ENCODE measurements at places on chromosomes 12 and 14.

GRCh38 chr14:37594971-37595808, at the start of the genes FOXA1 and TTC6:
FOXA1 (minus strand) TSS chr14:37595249; CDS start chr14:37594972, 277 bp downstream.
TTC6 (plus strand) TSS chr14:37595629; CDS start chr14:37622065, 26,436 bp downstream.
- peak; percentile 17 for DNase-seq

DNA sequence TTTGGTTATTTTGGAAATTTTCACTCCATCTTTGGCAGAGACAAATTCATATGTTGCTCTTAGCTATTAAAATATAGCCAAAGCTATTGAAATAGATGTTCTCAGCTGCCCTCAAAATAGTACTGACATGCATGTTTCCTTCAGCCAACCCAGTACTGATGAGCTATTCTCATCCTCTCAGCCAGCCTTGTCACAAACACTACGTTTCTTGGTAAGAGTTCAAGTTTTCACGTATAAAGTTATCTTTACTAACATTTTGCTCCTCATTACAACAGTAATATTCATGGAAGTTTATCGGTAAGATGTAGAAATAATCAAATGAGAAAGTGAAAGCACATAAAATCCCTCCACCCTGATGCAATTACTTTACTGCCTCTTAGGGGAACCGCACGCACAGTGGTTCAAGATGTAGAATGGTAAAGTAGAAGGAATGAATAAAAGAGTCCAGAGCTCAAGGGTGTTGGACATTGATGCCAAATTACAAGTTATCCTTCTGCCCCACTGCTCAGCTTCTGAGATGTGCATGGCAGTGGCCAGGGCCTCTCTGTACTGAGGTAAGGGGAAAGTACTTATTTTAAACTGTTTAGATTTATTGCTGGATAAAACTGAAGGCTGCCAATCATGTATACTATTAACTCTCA, 20.7 kb downstream of the GCH1 start:
- DNase-seq, result peak; percentile 30

DNA sequence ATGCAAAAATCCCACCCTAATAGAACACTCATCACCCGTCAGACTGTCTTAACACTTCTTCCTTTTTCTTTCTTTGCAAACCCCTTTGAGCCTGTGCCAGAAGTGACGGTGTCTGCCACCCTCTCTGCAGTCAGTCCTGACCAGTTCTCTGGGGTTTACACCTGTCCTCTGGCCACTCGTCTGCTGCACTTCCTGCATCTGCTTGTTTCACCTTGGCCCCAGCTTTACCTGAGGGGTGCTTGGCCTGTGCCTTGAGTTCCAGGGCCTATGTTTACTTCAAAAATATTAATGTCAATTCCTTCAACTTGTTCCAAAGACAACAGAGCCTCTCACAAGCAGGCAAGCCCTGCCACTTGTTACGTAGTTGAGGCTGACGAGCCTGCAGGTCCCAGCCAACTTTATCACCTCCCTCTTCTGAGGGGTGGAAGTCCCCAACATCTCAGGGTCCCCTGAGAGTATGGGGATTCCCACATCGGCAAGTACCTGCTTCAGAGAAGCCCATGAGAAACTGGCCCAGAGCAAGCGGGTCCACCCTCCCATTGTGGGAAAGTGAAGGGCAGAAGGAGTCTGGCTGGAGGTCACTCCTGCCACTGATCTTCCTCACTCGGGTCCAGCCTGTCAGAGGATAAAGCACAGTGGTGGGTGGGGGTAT, 205.4 kb downstream of the DAD1 start:
- no peak for DNase-seq

GRCh38 chr14:28766469-28766955, at the start of gene FOXG1:
FOXG1 (plus strand) TSS chr14:28766787; CDS start chr14:28767280, 493 bp downstream.
- DNase-seq, result peak; percentile 15

DNA sequence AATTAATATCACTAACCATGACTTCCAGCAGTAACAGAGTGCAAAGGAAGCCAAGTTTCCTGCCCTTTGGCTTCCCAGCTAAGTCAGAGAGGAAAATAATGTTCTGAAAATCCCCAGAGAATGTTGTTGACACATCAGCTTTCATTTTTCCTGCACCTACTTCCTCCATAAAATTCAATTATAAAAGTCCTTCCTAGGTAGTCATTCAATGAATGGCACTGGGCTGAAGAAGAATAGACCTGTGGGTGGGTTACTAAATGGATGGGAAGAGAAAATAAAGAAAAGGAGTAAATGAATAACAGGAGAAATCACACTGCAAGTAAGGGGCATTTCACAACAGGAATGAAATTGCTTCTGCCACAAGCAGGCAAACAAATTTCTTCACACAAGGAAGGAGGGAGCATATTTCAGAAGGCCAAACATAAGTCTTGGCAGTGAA, 73.2 kb upstream of the MDM1 start:
- DNase-seq, result no peak

DNA sequence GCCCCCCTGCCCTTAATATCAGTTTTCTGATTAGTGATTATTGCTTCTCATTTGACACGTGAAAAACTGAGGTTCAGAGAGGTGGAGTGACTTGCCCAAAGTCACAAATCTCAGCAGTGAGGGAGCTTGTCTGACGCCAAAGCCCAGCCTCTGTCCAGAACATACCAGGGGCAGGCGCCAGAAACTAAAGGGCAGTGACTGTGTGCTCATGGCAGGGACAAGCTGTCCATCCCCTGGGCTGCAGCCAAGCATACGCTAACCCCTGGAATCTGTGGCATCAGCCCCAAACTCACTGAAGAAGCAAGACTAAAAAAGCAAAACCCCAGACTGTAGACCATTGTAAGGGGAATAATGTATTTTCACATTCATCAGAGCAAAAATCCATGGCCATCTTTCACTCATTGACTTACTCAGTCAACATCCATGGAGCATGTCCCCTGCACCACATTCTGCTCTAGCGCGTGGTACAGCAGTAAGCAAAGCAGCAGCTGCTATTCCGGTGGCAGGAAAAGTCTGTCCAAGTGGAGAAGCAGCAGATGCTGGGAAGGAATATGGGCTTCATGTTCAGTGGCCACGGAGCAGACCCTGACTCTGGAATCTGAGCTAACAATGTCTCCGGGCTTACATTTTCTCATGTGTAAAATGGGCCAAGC, 1.5 kb upstream of the SERPINA4 start:
- DNase-seq, result no peak

- no peak for DNase-seq
Observed at GRCh38 chr14:89959853-89960445, 4.2 kb downstream of the TDP1 start.

- DNase-seq, result peak; percentile 42
Observed at GRCh38 chr12:108310489-108310888, 28.6 kb downstream of the CMKLR1 start.

GRCh38 chr12:130709151-130709970, 6.7 kb downstream of the RIMBP2 start:
- DNase-seq, result no peak

DNA sequence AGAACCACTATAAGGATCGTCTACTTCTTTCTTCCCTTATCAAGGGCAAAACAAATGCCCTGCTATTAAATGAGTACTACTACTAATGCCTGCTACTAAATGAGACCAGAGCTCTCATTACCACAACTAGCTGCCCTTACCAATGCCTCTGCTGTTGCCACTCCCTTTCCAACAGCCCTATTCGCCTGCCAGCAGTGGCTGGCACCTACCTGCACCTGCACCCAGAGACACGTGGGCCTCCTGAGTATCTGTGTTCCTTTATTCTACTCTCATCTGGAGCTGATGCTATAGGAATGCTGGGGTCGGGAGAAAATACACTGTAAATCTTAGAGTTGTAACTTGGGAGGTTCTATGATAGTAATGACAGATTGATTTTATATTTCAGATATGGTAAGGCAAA, 174.7 kb downstream of the SLC2A13 start:
- DNase-seq, result no peak

DNA sequence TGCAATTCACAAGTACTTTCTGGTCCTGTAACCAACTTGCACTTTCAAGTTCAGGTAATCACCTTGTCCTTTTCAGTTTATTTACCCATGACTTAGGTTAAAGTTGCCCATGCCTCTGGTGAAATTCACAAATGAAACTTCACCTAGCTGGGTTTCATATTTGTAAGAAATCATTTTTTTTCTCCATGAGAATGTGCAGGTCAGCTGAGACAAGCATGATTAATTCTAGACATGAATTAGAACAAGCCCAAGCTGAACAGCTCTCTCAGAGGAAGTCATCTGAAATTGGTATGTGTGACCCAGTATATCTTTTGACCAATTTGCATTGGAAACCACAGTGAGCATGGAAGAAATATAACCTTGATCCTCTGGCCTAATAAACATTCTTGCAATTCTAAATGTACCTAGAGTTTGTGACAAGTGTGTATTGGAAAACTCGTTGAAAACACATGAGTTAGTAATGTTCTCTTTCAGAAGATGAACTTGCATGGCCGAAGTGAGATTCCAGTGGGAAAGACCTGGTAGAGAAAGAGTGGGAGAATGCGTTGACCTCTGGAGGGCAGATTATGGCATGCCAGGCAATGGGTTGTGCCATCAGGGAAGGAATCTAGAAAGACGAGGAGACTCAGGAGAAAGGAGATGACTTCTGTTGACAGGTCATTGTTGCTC, 486.5 kb downstream of the ZFP36L1 start:
- no peak for DNase-seq

GRCh38 chr14:100733152-100733850, 6.6 kb downstream of the DLK1 start:
- no peak for DNase-seq

- DNase-seq, result no peak
Observed at GRCh38 chr14:24054646-24055045, 2.8 kb downstream of the CARMIL3 start.

DNA sequence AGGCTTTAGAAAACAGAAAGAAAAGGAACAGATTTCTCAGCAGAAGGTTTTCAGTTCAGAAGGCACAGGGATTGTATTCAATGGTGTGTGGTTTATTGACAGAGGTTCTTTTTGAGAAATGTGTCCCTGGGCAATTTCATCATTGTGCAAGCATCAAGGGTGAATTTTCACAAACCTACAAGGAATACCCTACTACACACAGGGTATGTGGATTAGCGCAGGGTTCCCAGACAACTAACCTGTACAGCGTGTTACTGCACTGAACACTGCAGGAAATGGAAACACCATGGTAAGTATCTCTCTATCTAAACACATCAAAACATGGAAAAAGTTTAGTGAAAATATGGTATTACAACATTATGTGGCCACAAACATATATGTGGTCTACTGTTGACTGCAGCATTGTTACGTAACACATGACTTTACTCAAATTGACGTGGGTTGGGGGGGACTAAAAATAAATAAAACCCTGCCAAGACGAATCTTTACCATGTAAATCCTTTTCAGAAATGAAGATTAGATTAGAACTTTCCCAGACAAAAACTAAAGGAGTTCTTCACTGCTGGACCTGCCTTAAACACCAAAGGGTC, 893.1 kb downstream of the TMEM121 start:
- DNase-seq, result no peak

DNA sequence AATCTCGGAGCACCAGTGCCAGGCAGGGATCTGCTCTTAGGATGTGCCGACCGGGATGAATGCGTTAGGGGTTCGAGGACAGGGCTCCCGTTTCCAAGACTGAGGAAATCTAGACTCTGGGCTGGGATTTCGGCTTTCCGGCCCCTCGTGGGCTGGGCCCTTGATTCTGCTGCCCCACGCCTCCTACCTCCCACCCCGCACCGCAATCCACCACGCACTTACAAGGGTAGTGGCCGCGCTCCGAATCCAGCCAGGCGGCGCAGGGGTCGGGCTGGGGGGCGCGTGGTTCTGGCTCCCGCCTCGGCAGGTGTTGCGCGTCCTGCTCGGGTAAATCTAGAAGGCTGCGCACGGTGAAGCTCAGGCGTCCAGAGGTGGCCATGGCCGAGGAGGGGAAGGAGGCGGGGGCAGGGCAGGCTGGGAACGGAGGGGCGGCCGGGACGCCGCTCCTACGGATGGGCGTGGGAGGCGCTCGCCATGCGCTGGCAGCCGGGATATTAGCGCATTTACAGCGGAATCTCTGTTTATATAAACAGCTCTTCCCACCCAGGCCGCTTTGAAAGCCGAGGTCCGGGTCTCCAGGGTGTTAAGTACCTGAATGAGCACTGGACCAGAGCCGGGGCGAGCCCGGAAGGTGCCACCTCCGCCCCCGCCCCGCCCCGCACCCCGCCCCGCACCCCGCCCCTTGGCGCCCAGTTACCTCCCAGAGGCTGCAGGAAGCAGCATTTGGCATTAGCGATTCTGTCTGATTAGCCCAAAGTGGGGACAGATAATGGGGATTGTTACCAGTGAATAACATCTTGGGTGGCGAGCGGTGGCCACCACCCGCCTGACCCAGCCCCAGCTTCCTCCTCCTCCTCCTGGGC, at the start of gene NKX2-8:
Gene NKX2-8, minus strand, starts transcription at position 604 of the 863 bp plus-strand sequence. Its CDS starts 225 bp downstream, at position 379.
- no peak for DNase-seq

- no peak for DNase-seq
Observed at GRCh38 chr14:76115010-76115422, 36.7 kb upstream of the GPATCH2L start.

GRCh38 chr12:67957383-67957782, 31.9 kb upstream of the IFNG-AS1 start:
- no peak for DNase-seq

- peak; percentile 83 for DNase-seq
Observed at GRCh38 chr12:106288494-106289195, 13.9 kb upstream of the TCP11L2 start.

DNA sequence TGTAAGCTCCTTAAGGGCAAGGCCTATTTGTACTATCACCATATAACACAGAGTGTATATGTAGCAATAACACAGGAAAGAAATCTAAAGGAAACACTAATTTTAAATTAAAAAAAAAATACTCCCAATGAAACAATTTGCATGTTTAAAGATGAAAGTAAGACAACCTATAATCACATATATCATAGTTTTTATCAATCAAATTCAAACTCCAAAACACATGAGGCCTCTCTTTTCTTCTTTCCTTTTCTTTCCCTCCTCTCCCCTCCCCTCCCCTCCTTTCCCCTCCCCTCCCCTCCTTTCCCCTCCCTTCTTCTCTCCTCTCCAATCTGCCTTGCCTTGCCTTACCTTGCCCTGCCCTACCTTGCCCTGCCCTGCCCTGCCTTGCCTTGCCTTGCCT, 405.8 kb upstream of the RPL10L start:
- no peak for DNase-seq

- DNase-seq, result no peak
Observed at GRCh38 chr12:42585154-42585840, 4.2 kb downstream of the PRICKLE1 start.

DNA sequence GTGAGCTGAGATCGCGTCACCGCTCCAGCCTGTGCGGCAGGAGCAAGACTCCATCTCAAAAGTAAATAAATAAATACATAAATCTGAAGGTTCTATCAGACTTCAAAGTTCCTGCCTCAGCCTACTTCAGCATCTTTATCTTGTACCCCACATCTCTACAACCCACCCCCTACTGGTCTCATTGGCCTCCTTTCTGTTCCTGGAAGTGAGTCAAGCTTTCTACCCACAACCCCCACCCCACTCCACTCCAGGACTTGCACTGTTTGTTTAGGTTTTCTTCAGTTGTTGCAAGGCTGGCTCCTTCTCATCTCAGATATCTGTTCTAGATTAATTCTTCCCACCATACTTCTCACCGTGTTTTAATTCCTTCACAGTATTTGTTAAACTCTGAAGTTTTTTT, 714 bp upstream of the PSMC6 start:
- peak; percentile 11 for DNase-seq

DNA sequence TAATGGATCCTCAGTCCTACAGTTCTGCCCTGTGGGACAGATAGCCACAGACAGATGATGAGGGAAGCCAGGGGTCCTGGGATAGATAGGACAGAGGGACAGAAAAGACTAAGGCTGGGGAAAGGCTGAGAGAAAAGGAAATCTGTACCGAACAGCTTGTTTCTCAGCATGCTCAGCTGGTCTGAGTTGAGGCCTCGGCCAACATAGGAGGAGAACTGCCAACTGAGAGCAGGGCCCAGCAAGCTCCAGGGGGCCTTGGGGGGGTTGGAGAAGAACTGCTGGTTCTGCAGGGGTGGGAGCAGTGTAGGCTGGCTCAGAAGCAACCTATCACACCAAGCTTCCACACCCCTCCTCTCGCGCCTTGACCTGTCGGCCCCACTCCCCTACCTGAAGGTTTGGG, 10.1 kb downstream of the IL23A start:
- no peak for DNase-seq

Measured in RPMI7951 (cell line).